ENCODE measurements at places on chromosomes 4 and X.

DNA sequence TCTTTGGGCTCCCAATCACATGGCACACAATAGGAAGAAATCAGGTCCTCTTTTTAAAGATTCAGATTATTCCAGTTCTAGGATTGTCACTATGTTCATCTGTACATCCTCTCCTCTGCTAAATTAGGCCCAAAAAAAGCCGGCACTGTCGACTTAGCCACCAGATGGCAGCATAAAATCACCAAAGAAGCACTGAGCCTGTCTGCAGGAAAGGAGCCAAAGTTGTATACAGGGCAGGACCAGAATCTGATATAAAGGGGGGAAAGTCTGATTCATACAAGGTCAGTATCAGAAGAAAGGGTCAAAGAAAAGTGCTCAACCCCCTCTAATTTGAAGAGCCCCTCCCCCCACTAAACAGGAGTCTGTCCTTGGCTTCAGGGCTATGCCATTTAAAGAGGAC is 292.5 kb downstream of the CHIC1 start:
- DNase-seq: peak; percentile 57

DNA sequence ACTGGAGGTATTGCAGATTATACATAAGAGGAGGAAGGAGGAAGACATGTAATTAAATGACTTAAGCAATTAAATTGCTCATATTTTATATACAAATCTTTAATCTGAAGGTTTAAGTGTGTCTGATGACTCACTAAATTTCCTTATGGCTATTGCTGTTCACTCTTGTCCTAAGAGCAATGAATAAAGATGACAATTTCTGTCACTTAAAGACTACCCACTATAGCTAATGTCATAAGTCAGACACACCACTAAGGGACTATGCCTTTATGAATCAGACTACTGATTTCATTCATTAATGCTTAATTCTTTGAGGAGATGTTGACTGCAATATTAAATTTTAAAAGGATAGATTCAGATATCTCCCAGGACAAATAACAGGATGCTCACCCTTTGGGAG is 1514.7 kb downstream of the PCDH18 start:
- DNase-seq: no peak

DNA sequence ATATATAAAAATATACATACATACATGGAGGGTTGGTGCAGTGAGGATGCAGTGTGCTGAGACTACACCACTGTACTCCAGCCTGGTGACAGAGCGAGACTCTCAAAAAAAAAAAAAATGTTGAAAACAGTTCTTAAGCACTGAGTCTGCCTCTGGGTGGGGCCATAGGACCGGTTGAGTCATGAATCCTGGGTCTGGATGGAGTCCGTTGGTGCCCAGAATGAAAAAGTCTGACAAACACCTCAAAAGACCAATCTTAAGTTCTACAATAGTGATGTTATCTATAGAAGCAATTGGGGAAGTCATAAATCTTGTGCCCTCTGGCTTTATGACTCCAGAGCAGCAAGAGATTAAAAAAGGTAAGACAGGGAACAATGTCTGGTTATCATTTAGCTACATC is 70.4 kb downstream of the FGFBP1 start:
- DNase-seq: peak; percentile 37

DNA sequence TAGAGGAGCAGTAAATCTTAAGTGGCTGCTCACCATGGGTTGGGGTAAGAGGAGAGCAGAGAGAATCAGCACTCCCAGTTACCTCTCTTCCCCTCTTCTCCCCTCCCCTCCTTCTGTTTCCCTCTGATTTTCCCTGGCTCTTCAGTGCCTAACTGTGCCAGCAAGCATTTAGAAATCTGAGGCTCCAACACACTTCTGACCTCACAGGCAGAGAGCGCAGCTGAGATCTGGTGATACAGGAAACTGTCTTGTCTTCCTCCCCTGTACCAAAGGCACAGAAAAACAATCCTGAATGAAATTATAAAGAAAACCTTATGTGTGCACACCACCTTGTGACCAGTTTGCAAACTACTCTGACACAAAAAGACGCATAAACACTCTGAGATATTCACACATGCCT is 82.4 kb upstream of the SMIM10 start:
- no peak for DNase-seq

- peak; percentile 0 for DNase-seq
These were observed 137.7 kb downstream of the ARX start for GRCh38 chrX:24877854-24878650.

- no peak for DNase-seq
These were observed 27.1 kb upstream of the HGFAC start for GRCh38 chr4:3414421-3415279.

DNA sequence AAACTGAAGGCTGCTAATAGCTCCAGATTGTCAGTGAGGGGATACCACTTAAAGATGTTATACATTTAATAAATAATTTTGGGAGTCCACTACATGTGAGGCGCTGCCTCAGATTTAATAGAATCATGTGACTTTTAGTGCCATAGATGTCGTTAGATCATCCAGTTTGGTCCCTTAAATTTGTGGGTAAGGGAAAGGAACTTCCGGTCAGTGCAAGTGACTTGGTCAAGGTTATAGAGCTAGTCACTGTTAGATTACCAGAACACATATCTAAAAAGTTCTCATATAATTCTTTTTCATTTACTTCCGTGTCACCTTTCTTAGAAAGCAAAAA is 529 bp upstream of the UBA6 start:
- no peak for DNase-seq

DNA sequence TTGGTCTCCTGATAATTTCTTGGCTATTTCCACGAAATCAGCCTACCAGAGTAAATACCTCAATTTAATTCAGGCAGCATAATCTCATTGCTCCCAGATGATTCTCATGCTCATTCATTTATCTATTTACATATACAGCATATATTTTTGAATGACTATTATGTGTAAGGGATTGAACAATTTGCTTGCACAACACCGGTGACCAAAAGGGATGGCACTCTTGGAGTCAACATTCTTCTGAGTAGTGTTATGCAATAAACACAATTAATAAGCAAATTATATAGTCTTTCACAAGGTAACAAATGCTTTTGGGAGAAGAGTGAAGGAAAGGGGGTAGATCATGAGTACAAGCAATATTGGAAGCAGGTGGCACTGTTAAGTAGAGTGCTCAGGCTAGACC is 1015.3 kb downstream of the ARAP2 start:
- DNase-seq: no peak

DNA sequence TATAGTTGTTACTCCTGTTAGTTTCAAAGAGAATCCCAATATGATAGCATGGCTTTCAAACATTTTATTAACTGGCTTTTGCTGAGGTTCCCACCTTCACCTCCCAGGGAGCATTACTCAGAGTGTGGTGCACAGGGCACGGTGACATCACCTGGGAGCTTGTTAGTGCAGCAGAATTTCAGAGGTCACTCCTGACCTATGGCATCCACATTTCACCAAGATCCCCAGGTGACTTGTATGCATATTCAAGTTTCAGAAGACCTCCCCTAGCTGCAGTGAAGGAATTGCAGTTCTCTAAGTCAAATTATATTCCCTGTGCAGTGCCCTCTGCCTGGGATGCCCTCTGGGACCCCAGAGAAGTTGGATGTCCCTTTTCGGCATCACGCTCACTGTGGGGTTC is 29.7 kb upstream of the LNX1 start:
- DNase-seq: peak; percentile 30

DNA sequence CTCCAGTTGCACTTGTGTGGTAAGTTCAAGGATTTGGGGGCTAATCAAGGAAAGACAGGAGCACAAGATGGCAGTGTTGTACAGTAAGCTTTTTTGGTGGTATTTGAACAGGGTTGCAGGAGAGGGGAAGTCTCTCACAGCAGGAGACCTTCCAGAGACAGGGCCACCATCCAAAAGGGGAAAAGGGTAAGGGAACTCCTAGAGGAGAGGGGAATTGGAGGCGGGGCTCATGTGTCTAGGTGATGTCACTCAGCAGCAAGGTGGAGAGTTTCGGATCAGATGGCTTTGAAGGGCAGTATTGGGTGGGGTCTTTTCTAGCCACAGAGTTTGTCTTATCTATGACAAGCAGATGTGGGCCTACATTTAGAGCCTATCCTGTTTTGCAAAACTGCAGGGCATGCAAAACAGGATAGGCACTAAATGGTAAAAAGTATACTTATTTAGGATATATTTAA is 13.4 kb upstream of the RNF175 start:
- DNase-seq: no peak

DNA sequence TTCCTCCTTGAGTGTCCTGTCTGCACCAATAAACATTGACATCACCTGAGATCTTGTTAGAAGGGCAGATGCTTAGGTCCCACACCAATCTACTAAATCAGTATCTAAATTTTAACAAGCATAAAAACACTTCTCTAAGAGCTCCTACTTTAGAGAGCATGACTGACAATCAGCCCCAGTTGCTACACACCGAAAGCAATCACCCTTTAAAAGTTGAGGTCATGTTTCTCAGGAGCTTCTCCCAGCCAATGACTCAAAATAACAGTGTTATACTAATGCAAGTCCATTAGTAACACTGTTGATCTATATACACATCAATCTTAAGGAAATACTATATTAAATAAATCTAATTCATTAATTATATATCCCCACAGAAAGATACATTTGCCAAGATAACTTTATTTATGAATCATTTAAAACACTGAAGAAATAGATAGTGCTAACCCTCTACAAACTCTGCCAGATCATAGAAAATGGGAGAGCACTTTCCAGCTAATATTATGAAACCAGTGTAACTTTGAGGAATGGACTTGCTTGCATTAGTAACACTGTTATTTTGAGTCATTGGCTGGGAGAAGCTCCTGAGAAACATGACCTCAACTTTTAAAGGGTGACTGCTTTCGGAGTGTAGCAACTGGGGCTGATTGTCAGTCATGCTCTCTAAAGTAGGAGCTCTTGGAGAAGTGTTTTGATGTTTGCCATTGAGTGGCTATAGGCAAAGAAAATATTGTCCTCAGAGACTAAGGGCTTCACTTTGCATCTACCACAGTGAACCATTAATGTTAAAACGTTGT is 109.8 kb upstream of the HDX start:
- no peak for DNase-seq

Measured in Daoy (cell line).